ENCODE measurements at places on chromosomes 4 and X.

DNA sequence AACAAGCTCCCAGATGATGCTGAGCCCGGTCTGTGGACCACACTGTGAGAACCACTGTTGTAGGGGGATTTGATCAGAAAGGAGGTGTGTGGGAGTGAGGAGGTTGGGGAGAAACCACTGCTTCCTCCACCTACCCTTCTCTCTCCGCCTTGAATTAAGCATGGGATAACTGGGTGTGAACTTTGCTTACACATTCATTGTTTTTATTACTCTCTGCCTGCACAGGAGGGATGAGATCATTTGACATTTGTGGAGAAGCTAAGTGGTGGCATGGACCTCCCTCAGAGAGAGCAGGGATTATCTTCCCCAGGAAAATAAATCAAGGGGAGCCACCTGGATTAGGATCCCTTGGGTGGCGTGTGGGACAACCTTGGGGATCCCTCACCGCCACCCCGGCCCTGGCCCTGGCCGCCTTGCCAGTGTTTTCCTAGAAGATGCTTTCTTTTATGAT is 212.1 kb upstream of the ATP6AP2 start:
- DNase-seq, result no peak

GRCh38 chr4:33561259-33561658 is 2683.1 kb downstream of the ARAP2 start:
- no peak for DNase-seq

- DNase-seq, result no peak
These were observed 26.7 kb downstream of the HDX start for GRCh38 chrX:84475596-84475995.

DNA sequence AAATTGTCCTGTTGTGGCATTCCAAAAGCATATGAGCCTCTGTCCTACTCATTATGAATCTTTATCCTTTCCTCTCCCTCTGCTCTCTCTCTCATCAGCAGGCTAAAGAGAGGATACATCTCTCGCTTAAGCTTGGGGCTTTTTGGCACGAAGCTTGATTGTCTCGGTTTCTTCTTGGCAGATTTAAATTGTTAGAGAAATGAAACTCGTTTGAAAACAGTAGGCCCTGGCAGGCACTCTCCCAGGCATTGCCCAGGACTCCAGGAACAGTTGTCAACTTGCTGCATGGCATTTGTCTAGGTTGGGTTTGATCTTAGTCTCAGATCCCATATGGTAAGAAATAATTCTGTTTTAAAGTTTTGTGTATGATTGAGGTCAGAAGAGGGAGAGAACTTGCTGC is 35.5 kb downstream of the NAA11 start:
- no peak for DNase-seq

DNA sequence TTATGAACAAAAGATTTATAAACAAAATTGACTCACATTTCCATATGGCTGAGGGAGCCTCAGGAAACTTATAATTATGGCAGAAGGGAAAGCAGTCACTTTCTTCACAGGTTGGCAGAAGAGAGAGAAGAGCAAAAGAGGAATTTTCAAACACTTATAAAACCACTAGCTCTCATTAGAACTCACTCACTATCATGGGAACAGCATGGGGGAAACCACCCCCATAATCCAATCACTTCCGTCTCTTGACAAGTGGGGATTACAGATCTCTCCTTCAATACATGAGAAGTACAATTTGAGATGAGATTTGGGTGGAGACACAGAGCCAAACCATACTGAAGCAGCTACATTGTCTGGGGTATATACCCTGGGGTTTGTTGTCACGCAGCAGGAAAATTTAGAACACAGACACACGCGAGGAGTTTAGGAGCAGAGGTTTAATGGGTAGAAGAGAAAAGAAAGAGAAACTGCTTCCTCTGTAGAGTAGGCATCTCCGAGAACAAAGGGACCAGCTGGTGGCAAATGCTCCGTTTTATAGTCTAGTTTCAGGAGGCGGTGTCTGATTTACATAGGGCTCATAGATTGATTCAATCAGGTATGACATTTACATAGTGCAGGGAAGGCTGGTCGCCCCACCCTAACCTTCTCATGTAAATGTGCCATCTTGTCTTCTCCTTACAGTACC is 2277.7 kb upstream of the AGA start:
- no peak for DNase-seq

- DNase-seq, result peak; percentile 34
These were observed 24.1 kb downstream of the ZCCHC12 start for GRCh38 chrX:118847676-118848075.

- no peak for DNase-seq
These were observed 71.1 kb upstream of the MSANTD1 start for GRCh38 chr4:3177905-3178304.

DNA sequence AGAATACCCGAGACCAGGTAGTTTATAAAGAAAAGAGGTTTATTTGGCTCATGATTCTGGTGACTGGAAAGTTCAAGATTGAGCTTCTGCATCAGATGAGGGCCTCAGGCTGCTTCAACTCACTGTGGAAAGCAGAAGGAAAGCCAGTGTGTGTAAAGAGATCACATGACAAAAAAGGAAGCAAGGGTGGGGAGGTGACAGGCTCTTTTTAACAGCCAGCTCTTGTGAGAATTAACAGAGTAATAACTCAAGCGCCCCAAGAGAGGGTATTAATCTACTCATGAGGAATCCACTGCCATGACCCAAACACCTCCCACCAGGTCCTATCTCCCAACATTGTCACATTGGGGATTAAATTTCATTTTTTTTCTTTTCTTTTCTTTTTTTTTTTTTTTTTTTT is 6.3 kb upstream of the YIPF6 start:
- no peak for DNase-seq

- no peak for DNase-seq
These were observed 1.7 kb upstream of the IL3RA start for GRCh38 chrX:1334854-1335253.

DNA sequence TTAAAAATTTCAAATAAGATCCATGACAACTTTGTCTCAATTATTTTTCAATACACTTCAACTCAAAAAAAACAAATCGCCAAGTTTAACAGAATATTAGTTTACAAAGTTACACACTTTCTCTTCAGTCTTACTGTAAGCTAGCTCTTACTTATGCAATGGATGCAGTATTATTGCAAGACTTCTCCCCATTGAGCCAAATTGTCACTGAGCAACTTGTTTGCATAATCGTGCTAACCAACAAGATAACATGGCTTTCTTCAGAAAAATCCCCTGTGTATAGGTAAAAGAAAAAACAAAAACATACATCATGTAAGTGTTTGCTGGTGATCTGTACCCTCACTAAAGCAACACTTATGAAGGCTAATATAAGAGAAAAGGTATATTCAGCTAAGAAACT is 18.9 kb downstream of the DNAJB14 start:
- no peak for DNase-seq

DNA sequence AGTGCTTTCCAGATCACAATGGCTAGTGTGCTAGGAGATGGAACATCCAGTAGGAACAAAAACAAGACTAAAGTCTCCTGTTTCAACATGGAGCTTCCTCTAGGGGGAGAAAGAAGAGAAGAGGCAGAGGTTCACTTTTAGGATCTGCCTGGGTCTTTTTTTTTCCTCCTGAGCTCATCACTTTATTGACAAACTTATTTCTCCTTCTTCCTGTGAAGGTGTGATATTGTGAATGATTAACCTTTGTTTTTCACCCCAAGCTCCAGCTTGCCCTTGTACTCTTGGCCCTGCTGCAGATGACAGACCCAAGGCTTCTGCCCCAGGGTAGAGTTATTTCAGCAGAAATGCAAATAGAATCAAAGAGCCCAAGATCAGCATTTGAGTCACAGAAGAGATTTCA is 13.5 kb downstream of the PAGE4 start:
- no peak for DNase-seq

GRCh38 chr4:23818097-23818885 is 71.6 kb downstream of the PPARGC1A start:
- no peak for DNase-seq

- DNase-seq, result no peak
These were observed 848.1 kb upstream of the FRG1 start for GRCh38 chr4:189092581-189092980.

DNA sequence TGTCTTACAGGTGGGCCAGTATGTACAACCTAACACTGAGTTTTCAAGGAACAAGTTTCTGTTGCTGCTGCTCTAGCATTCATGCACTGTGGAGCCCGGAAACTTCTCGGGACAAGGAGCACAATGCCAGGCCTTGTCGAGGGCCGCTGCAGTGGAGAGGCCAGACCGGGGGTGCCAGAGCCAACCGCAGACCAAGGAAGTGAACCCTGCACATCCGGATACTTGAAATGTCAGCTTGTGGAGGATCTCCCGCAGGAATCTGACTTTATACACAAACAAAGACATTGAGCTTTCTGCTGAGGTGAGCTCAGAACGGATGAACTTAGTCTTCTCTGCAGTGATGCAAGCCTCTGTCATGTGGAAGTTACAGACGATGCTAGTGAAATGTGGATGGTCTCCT is 99.5 kb downstream of the ZNF827 start:
- no peak for DNase-seq

DNA sequence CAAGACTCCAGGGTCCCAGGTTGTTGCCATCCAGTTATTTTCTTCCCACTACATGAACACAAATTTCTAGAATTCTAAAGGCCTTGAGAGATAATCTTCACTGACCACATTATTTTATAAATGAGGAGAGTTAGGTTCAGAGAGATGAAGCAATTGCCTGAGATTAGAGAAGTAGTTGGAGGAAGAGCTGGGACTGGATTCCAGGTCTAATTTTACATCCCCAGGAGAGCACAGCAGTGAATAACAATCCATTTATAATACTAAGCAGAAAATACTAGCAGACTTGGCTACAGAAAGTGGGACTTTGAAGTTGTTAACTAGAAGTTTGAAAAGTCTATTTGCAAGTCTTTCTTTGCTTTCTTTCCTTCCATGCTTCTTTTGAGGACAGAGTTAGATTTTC is 231.3 kb upstream of the S100G start:
- no peak for DNase-seq

- DNase-seq, result no peak
These were observed 1.4 kb upstream of the ZFX start for GRCh38 chrX:24148121-24148520.

GRCh38 chr4:165425629-165426028 is 46.8 kb downstream of the CPE start:
- no peak for DNase-seq

DNA sequence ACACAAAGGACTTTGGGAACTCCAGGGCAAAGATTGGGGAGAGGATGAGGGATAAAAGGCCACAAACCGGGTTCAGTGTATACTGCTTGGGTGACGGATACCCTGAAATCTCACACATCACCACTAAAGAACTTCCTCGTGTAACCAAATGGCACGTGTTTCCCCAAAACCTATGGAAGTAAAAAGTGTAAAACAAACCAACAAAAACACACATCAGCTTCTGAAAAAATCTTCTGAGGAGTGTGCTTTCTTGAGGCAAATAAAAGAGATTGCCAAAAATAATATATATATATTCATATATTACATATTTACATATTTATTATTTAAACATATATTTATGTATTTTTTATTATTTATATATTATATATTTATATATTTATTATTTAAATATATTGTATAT is 3.9 kb downstream of the P2RY8 start:
- no peak for DNase-seq

DNA sequence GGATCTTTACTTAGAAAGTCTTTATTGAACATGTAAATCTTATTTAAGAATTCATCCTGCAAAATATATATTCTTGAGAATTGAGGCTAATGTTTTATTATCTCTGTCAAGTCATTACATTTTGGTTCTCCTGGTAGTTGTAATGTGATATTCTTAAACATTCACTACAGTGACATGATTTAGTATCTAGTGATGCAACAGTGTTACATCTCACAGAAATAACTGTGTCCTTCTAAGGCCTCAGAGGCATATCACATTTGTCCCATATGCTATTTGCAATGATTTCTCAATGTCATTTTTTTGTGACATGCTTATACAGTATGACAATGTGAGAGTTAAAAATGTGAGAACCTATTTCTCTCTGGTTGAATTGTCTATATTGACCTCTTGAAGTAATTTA is 34.1 kb downstream of the PRRG1 start:
- DNase-seq, result no peak

- DNase-seq, result no peak
These were observed 8.9 kb upstream of the NAP1L5 start for GRCh38 chr4:88706574-88706973.

DNA sequence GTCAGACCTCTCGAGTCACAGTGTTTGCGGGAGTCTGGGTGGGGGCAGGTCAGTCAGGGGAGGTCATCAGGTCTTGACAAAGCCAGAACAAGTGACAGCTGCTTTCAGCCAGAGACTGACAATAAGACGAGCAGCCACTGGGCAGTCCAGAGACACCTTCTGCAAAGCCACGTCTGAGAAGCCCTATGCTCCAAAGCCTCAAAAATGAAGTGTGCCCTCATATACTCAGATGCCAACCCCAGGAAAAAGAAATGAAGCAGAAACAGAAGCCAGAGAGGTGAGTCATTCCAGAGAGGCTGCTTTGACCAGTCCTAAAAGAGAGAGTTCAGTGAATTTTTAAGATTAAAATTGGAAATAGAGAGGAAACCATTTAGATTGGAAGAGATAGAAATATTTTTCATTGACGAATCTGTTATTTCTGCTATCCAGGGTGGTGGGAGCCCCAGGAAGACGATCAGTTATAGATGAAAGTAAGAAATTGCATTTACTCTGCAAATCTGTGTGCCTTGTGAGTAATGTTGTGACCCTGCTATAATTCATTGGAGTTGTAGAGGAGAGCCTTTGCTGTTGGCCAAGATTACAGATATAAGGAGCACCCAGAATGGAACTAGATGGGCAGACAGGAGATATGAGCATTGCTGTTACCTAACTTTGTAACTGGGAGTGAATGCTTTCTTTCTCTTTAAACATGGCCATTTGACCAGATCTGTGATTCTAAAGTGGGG is 77.9 kb downstream of the LRRC66 start:
- no peak for DNase-seq

- no peak for DNase-seq
These were observed 210.8 kb upstream of the GYPA start for GRCh38 chr4:144351306-144351705.

DNA sequence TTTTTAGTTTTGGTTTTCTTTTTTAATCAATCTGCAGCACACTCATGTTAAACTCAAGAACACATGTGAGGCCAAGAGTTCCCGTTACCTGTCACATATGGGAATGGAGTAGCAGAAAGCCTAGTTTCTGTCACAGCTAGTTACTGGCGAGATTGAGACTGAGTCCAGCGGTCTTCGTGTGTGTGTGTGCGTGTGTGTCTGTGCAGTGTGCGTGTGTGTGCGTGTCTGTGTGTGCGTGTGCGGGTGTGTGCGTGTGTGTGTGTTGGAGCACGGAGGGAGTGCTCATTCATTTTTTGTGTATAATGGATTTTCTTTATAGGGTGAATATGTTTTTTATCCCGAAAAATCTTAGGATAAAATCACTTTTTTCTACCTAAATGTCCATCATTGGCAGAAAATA is 19.2 kb downstream of the F11 start:
- DNase-seq, result no peak

All from D721Med (cell line).